ELR (cell line): ENCODE measurements at places on chromosomes 12 and 14.

DNA sequence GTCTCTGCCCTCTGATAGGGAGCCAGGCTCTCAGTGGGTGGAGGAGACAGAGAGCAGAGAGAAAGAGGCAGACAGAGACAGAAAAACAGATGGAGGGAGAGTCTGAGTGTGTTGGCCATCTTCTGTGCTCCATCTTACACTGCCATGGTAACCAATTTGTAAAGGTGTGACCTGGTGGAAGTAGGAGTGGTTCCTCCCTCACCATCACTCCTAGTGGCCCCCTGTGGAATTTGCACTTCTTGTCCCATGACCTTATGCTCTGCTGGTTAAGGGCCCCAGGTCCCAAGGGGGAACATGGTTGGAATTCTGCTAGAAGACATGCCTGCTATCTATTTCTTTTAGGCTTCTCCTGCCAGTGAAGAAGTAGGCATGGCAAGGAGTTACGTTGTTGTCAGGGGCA, 376.7 kb upstream of the CCDC196 start:
- no peak for DNase-seq

GRCh38 chr12:80189241-80189640, 89.9 kb downstream of the OTOGL start:
- DNase-seq, result peak; percentile 55

DNA sequence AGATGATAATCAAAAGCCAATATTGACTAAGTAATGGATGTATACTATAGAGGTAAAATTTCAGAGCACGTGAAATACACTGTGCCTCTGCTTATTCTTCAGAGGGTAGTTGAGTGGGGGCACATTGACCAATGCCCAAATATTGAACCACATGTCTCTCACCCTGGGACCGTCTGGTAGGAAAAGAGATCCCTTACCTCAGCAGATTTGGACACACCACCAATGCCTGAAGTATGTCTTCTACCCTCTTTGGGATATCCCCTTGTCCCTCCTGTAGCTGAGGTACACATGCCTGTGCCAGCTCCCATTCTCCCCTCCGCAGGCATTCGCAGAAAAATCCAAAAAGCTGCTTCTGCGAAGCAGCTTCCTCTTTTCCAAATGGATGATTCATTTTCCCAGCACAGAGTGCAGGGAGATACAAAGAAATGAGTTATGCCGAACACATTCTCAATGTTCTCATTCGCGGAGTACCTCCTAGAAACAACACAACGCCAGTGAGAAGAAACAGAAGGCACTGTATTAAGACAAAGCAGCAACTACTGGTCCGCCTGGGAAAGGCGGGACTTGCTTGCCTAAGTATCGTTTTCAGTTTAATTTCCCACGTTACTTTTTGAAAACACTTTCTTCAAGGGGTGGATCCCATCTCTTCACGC, 691 bp downstream of the ZFYVE26 start:
- DNase-seq, result peak; percentile 58

- no peak for DNase-seq
Measured at GRCh38 chr14:99512571-99513182, 31.5 kb downstream of the CCNK start.

- DNase-seq, result no peak
Measured at GRCh38 chr14:20564501-20564997, 3.7 kb upstream of the RNASE9 start.

GRCh38 chr12:131674373-131674772, 36.5 kb upstream of the SFSWAP start:
- no peak for DNase-seq

GRCh38 chr12:107545737-107546353, 139.8 kb upstream of the PWP1 start:
- no peak for DNase-seq

- DNase-seq, result no peak
Measured at GRCh38 chr12:105113094-105113493, 5.6 kb downstream of the WASHC4 start.

DNA sequence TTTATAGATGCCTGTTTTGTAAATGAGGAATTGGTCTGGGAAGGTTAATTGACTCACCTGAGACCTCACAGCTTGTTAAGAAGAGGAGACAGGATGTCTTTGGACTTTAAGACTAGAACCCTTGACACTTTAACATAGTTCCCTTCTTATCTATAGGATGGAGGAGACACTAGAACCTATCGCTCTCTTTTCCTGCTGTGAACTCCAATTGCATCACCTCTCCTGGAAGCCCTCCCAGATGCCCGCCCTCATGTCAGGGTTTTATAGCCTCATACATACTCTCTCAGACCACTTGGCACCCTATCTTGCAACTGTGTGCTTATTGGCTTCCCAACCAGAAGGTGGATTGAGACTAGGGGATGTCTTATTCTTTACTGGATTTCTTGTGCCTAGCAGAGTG, 2.5 kb upstream of the CTDSP2 start:
- DNase-seq, result no peak

- peak; percentile 57 for DNase-seq
Measured at GRCh38 chr12:57603815-57604453, 690 bp upstream of the DTX3 start.

- no peak for DNase-seq
Measured at GRCh38 chr12:57777367-57777766, 5.0 kb downstream of the EEF1AKMT3 start.

DNA sequence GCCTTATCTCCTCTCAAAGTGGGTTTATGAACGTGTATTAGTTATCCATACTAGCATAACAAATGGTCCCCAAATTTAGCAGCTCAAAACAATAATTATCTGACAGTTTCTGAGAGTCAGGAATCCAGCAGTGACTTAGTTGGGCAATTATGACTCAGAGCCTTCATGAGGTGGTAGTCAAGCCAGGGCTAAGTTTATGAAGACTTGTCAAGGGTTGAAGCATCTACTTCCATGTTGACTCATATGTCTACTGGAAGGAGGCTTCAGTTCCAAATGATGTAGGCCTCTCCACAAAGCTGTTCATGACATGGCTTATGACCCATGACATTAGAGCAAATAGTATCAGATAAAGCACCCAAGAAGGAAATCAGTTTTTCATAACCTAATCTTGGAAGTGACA, 73.2 kb downstream of the IPO8 start:
- DNase-seq, result peak; percentile 75

DNA sequence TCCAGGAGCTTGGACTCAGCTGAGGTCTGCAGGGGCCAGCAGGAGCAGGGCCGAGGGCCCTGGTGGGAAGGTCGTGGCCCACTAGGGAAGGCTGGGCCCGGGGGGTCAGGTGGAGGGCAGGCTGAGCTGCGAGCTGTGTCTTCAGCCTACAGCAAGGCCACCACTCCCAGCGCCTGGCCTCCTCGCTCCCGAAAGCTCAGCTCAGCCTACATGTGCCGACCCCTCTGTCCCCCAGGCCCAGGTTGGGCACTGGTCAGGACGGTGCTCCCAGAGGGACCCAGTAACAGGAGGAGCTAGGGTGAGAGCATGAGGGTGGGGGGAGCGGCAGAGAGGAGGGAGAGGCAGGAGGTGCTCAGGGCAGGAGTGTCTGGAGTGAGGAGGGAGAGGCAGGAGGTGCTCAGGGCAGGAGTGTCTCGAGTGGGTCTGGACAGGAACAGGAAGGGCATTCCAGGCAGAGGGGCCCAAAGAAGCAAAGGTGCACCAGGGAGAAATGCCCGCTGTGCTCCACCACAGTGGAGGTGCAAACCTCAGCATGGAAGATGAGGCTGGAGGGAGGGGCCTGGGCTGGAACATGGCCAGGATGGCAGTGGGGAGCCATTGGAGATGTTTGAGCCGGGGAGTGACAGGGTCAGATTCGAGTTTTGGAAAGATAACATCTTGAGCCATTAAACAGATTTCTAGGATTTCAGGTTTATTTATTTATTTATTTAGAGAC, 29.1 kb upstream of the GPR132 start:
- DNase-seq, result no peak

DNA sequence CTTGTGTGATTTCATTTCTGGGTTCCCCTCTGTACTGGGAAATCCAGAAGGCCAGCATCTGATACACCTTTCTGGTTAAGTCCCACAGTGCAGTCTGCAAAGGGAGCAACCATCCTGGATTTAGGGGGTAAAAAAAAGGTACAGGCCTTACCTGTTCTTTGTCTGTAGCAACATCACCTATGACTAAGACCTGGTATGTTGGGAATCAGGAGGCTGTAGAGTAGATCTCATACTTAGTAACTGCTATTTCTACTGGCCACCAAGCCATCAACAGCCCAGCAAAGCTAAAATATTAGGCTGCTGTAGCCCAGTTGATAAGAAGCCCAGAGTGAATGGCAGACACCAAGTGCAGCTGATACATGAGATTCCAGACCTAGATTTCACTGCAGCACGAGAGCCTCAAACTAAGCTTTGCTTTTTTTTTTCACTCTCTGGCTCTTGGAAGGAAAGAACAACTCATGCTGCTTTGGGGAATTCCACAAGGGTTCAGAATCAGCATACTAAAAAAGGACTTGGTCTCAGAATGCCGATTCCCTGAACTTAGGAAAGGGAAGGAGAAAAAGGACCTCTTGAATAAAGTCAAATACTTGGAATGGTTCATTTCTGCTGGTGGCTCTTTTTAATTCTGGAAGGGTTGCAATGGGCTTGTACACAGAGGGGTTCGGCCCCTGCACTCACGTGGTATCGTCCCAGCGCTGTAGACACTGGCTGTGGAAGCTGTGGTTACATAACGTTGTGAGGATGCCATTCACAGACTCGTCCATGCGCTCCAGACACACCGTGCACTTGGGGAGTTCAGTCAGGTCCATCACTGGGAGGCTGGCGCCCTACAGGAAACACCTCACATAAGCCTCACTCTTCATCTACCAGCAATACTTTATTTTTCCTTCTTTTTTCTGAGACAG, 20.5 kb downstream of the BRAP start:
- no peak for DNase-seq

DNA sequence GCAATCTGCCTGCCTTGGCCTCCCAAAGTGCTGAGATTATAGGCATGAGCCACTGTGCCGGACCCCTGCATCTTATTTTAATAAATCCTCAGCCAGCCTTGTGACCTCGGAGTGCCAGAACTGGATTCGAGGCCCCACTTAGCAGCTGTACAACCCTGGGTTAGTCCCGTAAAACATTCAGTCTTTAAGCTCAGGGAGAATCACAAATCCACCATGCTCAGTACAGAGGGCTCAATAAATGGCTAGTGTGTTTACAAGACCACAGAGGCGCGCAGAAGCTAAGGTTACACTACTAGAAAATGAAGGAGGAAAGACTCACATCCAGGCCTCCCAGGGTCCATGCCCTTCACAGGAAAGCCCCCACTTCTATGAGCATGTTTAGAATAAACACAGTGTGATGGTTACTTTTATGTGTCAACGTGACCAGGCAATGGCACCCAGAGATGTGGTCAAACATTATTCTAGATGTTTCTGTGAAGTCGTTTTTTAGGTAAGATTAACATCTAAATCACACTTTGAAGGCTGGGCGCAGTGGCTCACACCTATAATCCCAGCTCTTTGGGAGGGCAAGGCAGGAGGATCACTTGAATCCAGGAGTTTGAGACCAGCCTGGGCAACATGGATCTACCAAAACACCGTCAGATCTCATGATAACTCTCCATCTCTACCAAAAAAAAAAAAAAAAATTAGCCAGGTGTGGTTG, 55.3 kb downstream of the CLMN start:
- no peak for DNase-seq

GRCh38 chr12:54723379-54724256, 75.5 kb upstream of the DCD start:
- DNase-seq, result peak; percentile 46

DNA sequence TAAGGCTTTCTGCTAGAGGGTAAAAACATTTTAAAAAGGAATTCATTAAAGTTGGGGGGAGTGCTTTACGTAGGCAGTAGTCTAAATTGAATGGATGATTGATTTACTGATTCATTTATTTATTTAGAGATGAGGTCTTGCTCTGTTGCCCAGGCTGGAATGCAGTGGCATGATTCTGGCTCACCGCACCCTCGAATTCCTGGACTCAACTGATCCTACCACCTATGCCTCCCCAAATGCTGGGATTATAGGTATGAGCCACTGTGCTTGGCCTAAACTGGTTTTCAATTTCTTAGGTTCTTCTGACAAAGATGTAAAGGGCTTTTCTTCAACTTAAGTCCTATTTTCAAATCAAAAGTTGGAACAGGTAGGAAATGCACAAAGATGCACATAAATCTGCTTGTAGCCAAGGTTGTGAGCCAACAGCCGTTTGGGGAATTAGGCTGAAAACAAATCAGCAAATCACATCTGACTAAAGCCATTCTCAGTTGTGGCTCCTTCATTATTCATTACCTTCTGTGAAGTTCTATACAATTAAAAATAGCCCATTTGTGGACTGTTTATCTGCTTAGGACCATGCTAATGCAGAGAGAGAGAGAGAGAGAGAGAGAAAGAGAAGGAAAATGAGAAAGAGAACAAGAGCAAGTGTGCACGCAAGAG, 218.0 kb downstream of the PPM1H start:
- DNase-seq, result no peak

GRCh38 chr12:27615331-27615891, 80.8 kb upstream of the REP15 start:
- peak; percentile 60 for DNase-seq

- DNase-seq, result no peak
Measured at GRCh38 chr14:94483071-94483451, 7.1 kb upstream of the SERPINA9 start.

DNA sequence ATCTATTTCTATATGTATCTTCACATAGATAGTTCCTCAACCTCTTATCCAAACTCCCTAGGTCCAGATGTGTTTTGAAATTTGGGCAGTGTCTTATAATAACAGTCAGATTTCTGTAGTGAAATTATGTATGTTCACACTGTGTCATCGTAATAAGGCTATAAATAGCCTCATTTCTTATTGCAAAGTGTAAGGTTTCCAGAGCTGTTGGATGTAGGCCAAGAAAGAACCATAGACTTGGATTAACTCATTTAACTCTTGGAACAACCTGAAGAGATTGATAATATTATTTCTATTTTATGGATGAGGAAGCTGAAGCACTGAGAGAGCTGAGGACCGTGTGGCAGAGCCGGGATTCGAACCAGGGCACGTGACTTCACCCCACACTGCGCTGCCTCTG, 49.0 kb upstream of the PIWIL1 start:
- no peak for DNase-seq

GRCh38 chr14:103593577-103593976, 30.8 kb downstream of the COA8 start:
- no peak for DNase-seq

DNA sequence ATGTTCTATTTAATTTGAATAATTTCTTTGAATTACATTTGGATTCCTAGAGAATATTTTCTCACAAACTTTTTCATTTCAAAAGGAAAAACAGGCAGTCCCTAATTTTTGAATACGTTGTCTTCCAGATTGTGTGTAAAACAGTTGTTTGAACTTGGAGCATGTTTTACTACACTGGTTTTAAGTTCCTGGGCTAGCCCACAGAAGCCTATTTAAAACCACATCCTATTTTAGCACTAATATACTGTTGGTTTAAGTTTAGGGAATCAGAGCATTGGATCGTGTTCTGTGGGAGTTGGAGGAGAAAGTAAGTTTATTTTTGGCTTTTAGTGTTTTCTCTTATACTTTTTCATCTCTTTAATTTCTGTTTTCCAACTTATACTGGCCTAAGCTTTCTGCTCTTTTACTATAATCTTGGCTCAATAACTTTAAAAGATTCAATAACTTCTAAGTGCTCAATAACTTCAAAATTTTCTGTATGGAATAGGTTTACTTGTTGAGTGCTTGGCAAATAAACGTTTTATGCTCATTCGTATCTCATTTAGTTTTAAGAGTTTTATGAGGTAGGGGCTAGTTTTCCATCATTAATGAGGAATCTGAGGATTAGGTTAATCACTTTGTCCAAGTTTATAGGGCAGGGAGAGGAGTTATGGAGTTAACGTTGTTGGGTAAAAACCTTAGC, 14.9 kb downstream of the LEMD3 start:
- DNase-seq, result no peak
